ENCODE measurements at places on chromosomes 16 and 17. TPM values are rescaled to one million over a fixed set of nuclear protein-coding genes. Genes with fewer than 3 reads are reported as not detected.

The CCDC43 gene
- 30.4 TPM for total RNA-seq

The CCL7 gene
- total RNA-seq: not detected

DNA sequence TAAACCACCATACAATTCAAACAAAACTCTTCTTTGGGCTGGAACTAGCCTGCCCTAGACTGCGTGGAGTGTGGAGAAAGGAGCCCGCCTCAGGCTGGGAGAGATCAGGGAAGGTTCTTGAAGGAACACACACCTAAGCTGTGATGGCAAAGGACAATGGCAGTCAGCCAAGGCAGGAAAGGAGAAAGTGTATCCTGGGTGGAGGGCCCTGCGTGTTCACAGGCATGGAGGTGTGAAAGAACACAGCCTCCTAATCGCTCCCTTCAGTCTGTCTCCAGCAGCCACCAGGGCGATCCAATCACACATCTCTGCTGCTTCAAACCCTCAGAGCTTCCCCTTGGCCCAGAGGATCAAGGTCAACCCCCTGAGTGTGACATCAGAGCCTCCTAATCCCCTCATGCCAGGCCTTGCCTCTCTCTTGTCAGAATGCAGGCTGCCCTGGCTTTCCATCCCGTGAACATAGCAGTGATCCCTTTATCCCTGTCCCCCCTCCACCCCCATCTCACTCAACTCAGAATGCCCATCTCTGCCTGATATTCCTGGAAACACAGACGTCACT, 173.0 kb downstream of the KATNIP start:
- peaks cover 18% of the 10 kb centered on the region for H3K36me3 ChIP-seq
- peaks cover 13% of the 10 kb centered on the region for H3K4me1 ChIP-seq
- DNase-seq: no peak
- no peak overlapping the region for H3K27ac ChIP-seq

- H3K4me3 ChIP-seq: no peak overlapping the region
Observed at GRCh38 chr17:8621585-8621984, 8.9 kb downstream of the MYH10 start.

- H3K4me3 ChIP-seq: no peak overlapping the region
- peaks cover 28% of the 10 kb centered on the region for H3K27me3 ChIP-seq
- H3K36me3 ChIP-seq: no peaks in the 10 kb centered on the region
- H3K27ac ChIP-seq: no peak overlapping the region
Observed at GRCh38 chr16:57383276-57384247, 11.3 kb downstream of the CX3CL1 start.

DNA sequence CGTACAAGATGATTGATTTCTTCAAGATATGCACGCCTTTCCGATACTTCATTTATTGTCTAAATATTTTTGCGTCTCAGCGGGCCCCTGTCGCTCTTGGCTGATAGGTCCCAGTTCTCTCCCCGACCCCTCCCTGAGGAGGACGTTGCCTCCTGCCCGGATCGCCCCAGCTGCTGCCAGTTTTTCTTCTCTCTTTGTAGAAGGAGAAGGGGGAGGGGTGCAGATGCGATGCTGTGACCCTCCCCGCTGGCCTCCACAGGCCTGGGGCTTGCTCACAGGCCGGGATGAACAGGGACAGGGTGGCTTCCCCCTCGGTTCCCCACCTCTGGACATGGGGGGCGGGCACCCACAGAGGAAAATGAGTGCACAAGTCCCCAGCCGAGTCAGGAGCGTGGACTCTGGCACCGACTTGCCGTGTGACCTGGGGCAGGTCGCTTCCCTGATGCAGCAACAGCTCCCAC, 53.6 kb upstream of the ZC3H18 start:
- H3K27ac ChIP-seq: no peak overlapping the region
- H3K27me3 ChIP-seq: no peaks in the 10 kb centered on the region
- H3K36me3 ChIP-seq: no peaks in the 10 kb centered on the region

The CSNK1D gene
- total RNA-seq: 119 TPM

DNA sequence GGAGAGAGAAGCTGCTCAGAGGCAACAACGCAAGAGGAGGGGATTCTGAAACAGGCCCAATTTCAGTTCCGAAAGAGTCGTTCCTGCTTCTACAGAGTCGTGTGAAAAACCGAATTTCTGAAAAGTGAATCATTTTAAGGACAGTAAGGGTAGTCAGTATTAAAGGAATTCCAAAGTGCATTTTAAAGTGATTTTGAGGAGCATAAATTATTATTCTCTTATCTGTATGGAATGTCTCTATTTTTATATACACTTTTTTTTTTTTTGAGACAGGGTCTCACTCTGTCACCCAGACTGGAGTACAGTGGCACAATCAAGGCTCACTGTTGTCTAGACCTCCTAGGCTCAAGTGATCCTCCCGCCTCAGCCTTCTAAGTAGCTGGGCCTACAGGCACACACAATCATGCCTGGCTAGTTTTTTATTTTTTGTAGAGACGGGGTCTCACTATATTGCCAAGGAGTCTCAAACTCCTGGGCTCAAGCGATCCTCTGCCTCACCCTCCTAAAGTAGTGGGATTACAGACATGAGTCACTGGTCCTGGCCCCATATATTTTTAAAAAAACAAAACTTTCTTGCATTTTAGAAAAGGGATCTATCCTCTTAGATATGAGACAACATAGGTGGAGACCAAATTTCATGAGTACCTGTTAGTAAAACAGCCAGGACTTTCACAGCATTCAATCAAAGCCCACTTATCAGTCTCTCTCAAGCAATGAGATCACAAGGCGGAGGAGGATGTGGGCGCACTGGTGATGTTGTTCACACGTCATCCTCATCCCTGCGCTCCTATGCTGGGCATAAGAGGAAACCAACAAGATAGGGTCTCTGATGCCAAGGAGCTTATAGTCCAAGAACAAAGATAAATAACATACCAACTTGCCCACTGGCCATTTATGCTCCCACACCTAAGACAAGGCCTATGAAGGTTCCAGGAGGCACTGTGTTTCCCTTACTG, 53.2 kb downstream of the SMG6 start:
- peaks cover 31% of the 10 kb centered on the region for H3K36me3 ChIP-seq
- H3K27me3 ChIP-seq: peaks cover 3% of the 10 kb centered on the region
- DNase-seq: peak; percentile 67
- H3K4me1 ChIP-seq: peaks cover 54% of the 10 kb centered on the region
- H3K27ac ChIP-seq: peak overlapping the region; percentile 94

DNA sequence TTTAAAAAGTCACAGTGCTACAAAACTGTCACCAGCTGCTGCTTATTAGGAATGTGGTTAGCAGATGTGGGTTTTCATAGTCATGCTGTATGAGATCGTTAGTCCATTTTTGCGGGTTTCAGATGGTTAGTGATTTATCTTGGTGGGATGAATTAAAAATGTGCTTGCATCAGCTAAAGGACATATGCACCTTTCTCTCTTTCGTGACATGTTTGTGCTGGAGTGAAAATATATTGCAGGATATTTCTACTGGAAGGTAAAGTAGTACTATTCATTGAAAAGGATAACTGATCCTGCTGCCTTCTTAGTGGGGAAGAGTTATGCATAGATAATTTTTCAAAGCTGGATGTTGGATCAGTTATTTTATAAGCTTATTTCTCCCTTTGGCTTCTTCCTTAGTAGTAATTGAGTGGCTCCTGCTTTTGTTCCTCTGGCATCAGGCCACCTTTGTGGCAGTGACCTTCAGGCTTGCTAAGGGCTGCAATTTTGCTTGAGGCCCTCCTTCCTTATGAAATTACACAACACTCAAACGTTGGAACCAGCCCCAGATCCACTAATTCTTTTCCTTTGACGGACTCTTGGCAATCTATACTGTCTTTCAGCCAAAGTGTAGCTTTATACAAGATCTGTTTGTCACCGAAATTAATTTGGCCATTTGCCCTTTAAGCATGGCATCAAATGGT, 7.5 kb upstream of the SNTB2 start:
- no peaks in the 10 kb centered on the region for H3K27me3 ChIP-seq
- H3K36me3 ChIP-seq: peaks cover 4% of the 10 kb centered on the region
- peaks cover 40% of the 10 kb centered on the region for H3K4me1 ChIP-seq
- peak overlapping the region; percentile 22 for H3K4me3 ChIP-seq

Measured in HFFc6 (cell line).